Activated CD8-positive, alpha-beta memory T cell treated with anti-CD3 and anti-CD28 coated beads, Interleukin-2, amount 10 ng/mL, durations not matched to agents 7 days and 5 days (primary cell): ENCODE measurements at places on chromosomes 4 and X. TPM values are rescaled to one million over a fixed set of nuclear protein-coding genes. Genes with fewer than 3 reads are reported as not detected.
A peak's percentile ranks its signal among the peaks of the same experiment; 100 is the strongest.

DNA sequence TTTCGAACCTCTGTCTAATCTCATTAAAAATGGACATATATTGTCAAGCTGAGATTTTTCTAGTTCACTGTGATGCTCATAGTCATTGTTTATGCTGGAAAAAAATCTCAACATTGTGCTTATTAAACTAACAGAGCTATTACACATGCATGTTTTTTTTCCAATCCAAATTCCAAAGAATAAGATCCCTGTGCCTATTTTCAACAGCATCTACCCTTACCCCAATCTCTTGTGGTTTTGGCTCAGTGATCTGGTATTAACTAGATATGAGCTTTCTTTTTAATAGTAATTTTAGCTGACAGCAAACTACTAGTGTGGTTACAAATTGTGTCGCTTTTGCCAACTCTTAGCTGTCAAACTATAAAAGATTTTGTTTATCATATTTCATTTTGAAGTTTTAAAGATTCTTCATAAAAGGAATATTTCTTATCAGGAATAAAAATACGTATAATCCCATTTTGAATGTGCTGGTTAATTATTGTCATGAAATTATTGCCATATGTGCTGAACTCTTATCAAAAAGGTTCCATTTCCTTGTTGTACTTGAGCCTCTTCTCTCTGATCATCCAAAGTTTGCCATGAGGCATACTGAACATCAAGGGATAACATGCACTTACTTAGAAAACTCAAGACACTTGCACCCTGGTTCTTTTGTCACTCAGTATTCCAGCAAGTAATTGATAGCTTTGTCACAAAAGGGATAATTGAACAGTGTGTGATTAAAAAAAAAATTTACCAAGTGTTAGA lies 241.2 kb downstream of the ARHGAP24 start:
- H3K27ac ChIP-seq, result no peak overlapping the region
- no peak overlapping the region for H3K4me3 ChIP-seq

Gene ADAMTS3
- total RNA-seq, result not detected

DNA sequence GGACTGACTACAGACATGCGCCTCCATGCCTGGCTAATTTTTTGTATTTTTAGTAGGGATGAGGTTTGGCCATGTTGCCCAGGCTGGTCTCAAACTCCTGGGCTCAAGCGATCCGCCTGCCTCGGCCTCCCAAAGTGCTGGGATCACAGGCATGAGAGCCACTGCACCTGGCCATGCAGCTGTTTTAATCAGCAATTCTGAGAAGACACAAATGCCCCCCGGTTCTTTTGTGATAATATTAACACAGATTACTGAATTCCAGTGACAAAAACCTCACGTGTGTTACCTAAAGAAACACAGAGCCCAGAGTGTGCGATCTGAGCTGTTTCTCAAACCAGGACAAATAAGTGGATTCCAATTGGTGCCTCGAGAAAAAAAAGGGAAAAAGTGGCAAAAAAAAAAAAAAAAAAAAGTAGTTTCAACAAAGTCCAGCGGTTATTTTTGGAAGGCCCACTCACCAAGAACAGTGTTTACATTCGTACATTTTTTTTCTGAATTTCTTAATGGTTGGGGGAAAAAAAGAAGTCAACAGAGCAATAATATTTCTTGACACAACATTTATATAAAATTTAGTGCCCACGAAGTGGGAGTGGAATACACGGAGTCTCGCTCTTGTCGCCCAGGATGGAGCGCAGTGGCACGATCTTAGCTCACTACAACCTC lies 17.2 kb downstream of the DHRSX start:
- no peaks in the 10 kb centered on the region for H3K27me3 ChIP-seq
- DNase-seq, result no peak
- no peak overlapping the region for H3K27ac ChIP-seq
- H3K36me3 ChIP-seq, result peaks cover 19% of the 10 kb centered on the region
- H3K4me1 ChIP-seq, result no peaks in the 10 kb centered on the region

- H3K36me3 ChIP-seq, result peaks cover 4% of the 10 kb centered on the region
- no peak overlapping the region for H3K4me3 ChIP-seq
- no peak for DNase-seq
- H3K27ac ChIP-seq, result no peak overlapping the region
- H3K27me3 ChIP-seq, result no peaks in the 10 kb centered on the region
- peaks cover 39% of the 10 kb centered on the region for H3K4me1 ChIP-seq
These were observed 124.2 kb downstream of the CAMK2D start for GRCh38 chr4:113637363-113637762.

Gene ADH1A
- total RNA-seq, result not detected

DNA sequence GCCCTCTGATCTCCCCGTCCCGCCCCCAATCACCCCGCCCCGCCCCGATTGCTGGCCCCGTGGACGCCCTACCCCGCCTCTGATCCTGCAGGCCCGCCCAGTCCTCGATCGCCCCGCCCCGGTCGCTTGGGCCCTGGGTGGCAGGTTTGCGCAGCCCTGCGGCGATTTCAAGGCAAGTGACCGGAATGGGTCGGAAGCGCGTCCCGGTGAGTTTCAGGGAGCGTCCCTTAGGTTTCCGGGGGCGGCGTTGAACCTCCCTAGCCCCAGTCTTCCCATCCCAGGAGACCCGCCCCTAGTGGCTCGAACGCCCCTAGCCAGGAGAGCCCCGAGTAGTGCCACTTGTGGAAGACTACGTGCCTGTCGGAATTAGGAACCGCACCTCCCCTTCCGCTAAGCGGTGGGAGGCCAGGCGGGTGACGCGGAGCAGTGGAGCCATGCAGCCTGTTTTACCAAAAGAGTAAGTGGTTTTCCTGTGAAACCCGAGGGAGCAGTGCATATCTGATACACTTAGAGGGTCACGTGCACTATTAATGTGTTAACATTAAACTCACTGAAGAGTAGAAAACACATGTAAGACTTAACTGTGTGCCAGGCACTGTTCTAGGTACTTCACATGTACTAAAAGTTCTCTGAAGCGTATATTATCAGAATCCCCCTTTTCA lies 354 bp upstream of the TEC start:
- H3K4me1 ChIP-seq, result peaks cover 16% of the 10 kb centered on the region
- no peaks in the 10 kb centered on the region for H3K27me3 ChIP-seq

- no peak for DNase-seq
- H3K4me1 ChIP-seq, result no peaks in the 10 kb centered on the region
- no peaks in the 10 kb centered on the region for H3K36me3 ChIP-seq
- no peaks in the 10 kb centered on the region for H3K27me3 ChIP-seq
These were observed 456.0 kb upstream of the FAM241A start for GRCh38 chr4:111689214-111689613.

Gene RLIM
- total RNA-seq, result 30.2 TPM

DNA sequence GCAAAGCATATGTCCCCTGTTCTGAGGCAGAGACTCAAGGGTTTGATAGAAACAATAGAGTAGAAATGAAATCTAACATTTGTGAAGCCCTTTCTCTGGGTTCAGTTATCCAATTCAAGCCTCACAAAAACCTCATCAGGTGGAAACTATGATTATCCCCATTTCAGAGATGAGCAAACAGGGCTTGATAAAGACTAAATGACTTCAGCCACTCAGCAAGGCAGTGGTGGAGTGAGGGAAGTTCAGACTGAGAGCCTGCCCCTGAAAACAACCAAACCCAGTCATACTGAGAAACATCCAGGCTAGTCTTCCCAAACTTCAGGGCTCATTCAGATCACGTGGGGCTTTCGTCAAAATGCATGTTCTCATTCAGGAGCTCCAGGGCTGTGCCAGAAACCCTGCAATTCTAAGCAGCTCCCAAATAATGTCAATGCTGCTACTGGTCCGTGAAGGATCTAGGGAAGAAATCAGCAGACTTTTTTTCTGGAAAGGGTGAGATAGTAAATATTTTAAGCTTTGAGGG lies 109.6 kb upstream of the KIT start:
- no peaks in the 10 kb centered on the region for H3K36me3 ChIP-seq
- no peak for DNase-seq
- no peak overlapping the region for H3K4me3 ChIP-seq
- H3K27me3 ChIP-seq, result no peaks in the 10 kb centered on the region
- H3K27ac ChIP-seq, result no peak overlapping the region
- no peaks in the 10 kb centered on the region for H3K4me1 ChIP-seq

- H3K36me3 ChIP-seq, result no peaks in the 10 kb centered on the region
- H3K4me3 ChIP-seq, result no peak overlapping the region
- H3K27ac ChIP-seq, result no peak overlapping the region
These were observed 265.7 kb downstream of the SHOX start for GRCh38 chrX:896256-896655.

DNA sequence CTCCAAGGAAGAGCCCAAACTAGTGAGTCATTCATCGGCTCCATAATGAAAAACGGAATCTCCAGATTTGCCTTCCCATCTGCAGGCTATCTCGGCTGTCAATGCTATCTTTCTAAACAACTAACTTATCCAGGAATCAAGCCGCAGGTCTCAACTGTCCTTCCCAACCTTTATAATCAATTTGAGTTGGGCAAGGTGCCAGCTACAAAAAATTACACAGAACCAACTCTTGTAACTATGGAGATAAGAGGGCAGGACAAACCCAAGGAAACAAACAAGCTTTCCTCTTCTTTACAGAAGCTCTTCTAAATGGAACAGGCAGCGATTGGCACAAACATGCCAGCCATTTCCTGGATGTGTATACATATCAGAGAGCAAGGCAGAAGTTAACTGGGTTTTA lies 61.2 kb upstream of the RAI2 start:
- H3K4me1 ChIP-seq, result peaks cover 8% of the 10 kb centered on the region
- no peaks in the 10 kb centered on the region for H3K27me3 ChIP-seq
- no peak overlapping the region for H3K4me3 ChIP-seq
- H3K27ac ChIP-seq, result no peak overlapping the region
- no peak for DNase-seq

GRCh38 chr4:159823743-159824142 lies 720.9 kb downstream of the RAPGEF2 start:
- H3K27ac ChIP-seq, result no peak overlapping the region
- no peak overlapping the region for H3K4me3 ChIP-seq
- H3K27me3 ChIP-seq, result no peaks in the 10 kb centered on the region

DNA sequence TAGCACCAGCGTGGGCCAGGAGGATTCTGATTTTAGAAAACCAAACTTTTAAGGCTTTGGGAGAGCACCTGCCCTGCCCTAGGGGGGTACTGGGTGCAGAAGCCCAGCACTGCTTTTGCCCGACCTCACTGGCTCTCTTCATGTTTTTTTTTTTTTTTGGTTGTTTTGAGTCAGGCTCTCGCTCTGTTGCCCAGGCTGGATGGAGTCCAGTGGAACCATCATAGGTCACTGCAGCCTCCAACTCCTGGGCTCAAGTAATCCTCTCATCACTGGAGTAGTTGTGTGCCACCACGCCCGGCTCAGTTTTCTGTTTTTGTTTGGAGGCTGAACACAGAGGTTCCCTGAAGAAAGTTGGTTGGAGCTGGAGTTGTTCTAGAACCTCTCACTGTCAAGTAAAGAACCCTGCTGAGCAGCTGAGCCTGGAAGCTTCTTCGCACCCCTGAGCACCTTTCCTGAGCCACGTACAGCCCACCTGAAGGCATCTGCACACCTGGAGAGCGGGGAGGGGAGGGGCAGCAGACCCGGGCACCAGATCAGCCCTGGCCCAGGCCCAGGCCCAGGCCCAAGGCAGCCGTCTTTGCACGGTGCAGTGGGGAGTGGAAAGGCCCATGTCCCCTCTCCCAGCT lies 49.5 kb downstream of the SHROOM2 start:
- DNase-seq, result no peak
- H3K4me1 ChIP-seq, result peaks cover 8% of the 10 kb centered on the region
- H3K4me3 ChIP-seq, result no peak overlapping the region
- H3K27ac ChIP-seq, result no peak overlapping the region

- peaks cover 11% of the 10 kb centered on the region for H3K27me3 ChIP-seq
- no peaks in the 10 kb centered on the region for H3K36me3 ChIP-seq
- H3K27ac ChIP-seq, result no peak overlapping the region
These were observed 35.1 kb downstream of the FAM114A1 start for GRCh38 chr4:38902695-38903094.

GRCh38 chr4:54517781-54518444 lies 139.8 kb upstream of the KIT start:
- no peaks in the 10 kb centered on the region for H3K4me1 ChIP-seq
- no peak for DNase-seq
- H3K27ac ChIP-seq, result no peak overlapping the region
- no peak overlapping the region for H3K4me3 ChIP-seq
- H3K27me3 ChIP-seq, result no peaks in the 10 kb centered on the region
- no peaks in the 10 kb centered on the region for H3K36me3 ChIP-seq

Gene RIPPLY1
- not detected for total RNA-seq

Gene UGT2B15
- total RNA-seq, result not detected

DNA sequence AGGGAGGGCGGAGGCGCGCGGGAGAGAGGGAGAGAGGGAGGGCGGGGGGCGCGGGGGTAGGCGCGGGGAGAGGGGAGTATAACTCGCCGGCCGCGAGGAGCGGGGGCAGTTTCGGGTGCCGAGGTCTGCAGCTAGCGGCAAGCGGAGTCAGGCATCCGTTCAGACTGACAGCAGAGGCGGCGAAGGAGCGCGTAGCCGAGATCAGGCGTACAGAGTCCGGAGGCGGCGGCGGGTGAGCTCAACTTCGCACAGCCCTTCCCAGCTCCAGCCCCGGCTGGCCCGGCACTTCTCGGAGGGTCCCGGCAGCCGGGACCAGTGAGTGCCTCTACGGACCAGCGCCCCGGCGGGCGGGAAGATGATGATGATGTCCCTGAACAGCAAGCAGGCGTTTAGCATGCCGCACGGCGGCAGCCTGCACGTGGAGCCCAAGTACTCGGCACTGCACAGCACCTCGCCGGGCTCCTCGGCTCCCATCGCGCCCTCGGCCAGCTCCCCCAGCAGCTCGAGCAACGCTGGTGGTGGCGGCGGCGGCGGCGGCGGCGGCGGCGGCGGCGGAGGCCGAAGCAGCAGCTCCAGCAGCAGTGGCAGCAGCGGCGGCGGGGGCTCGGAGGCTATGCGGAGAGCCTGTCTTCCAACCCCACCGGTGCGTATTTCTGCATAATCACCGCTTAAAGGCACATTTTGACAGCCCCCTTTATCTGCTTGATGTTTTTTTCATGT lies at the start of gene POU4F2:
Gene POU4F2 (plus strand): TSS at position 108 of the 720 bp plus-strand sequence. CDS start 248 bp downstream, at position 356.
- peak within 1 kb of the TSS; percentile 25 for H3K4me3 ChIP-seq
- peaks cover 9% of the 10 kb centered on the region for H3K4me1 ChIP-seq
- no peak for DNase-seq
- peaks cover 9% of the 10 kb centered on the region for H3K36me3 ChIP-seq

GRCh38 chrX:143378851-143379250 lies 138.4 kb downstream of the SPANXN3 start:
- H3K36me3 ChIP-seq, result no peaks in the 10 kb centered on the region
- no peaks in the 10 kb centered on the region for H3K4me1 ChIP-seq
- no peak overlapping the region for H3K27ac ChIP-seq
- no peaks in the 10 kb centered on the region for H3K27me3 ChIP-seq
